Psoas muscle (tissue), 8 donors: ENCODE measurements at places on chromosomes 4 and X. TPM values are rescaled to one million over a fixed set of nuclear protein-coding genes. Genes with fewer than 3 reads are reported as not detected.

The ARHGEF9 gene
- 3.8 TPM for total RNA-seq

The IGSF1 gene
- total RNA-seq = 0.06 TPM

The TCEAL2 gene
- not detected for total RNA-seq

The GIMD1 gene
- not detected for total RNA-seq

The MCF2 gene
- total RNA-seq = not detected

DNA sequence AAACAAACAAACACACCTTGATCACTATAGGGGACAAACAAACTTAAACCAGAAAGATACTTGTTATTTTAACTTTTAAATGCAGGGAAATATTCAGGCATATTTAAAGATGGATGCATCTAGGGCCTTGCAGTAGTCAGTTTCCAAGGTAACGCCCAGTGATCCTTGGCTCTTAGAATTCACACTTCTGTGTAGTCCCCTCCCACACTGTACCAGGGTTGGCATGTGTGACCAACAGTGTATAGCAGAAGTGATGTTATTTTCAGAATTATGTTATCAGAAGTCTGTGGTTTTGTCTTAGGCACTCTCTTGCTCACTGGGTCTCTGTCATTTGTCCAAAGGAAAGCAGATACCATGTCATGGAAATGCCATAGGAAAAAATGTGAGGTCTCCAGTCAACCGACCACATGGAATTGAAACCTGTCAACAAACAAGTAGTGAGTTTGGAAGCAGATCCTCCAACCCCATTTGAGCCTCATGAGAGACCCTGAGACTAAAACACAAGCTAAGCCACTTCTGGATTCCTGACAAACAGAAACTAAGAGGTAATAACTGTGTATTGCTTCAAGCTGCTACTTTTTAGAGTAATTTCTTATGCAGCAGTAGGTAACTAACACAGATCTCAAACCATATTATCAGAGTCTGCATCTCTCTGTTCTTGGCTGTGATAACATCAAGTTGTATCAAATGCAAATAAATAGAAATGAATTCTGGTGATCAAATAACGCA lies 670.3 kb downstream of the KCTD8 start:
- H3K27ac ChIP-seq = no peak overlapping the region
- no peak for DNase-seq
- no peak overlapping the region for H3K4me3 ChIP-seq
- no peaks in the 10 kb centered on the region for H3K27me3 ChIP-seq
- H3K36me3 ChIP-seq = no peaks in the 10 kb centered on the region
- no peaks in the 10 kb centered on the region for H3K4me1 ChIP-seq

GRCh38 chr4:89469516-89469915 lies 161.9 kb upstream of the GPRIN3 start:
- H3K36me3 ChIP-seq = no peaks in the 10 kb centered on the region
- H3K4me3 ChIP-seq = no peak overlapping the region
- H3K4me1 ChIP-seq = no peaks in the 10 kb centered on the region
- no peaks in the 10 kb centered on the region for H3K27me3 ChIP-seq

DNA sequence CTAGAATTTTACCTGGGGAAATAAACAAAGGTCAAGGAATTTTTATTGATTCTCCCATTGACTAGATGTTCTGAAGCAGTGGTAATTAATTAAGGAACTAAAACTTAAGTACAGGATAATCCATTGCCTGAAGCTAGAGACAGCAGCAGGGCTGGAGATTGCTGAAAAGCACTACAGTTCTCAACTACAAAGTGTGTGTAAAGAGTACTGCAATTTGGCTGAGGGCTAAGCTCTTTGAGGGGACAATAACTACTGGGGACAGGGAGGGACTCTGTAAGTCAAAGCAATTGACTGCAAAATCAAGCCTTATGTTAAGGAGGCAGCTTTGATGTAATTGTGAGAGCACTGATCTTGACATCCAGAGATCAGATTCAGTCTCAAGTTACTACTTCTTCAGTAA lies 260.4 kb downstream of the GALNTL6 start:
- no peak overlapping the region for H3K4me3 ChIP-seq
- no peaks in the 10 kb centered on the region for H3K36me3 ChIP-seq
- no peak for DNase-seq
- no peaks in the 10 kb centered on the region for H3K4me1 ChIP-seq
- no peaks in the 10 kb centered on the region for H3K27me3 ChIP-seq
- no peak overlapping the region for H3K27ac ChIP-seq

DNA sequence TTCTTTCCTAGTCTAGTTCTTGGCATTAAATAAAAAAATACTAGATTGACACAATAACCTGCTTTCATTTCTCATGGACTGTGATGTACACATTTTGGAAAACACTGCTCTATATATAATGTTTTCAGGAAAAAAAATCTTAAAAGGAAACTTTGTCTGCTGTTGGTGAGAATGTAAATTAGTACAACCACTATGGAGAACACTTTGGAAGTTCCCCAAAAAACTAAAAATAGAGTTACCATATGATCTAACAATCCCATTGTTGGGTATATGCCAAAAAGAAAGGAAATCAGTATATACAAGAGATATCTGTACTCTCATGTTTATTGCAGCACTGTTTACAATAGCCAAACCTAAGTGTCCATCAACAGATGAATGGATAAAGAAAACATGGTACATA lies 202.3 kb downstream of the PPP3CA start:
- no peaks in the 10 kb centered on the region for H3K36me3 ChIP-seq
- peaks cover 16% of the 10 kb centered on the region for H3K4me1 ChIP-seq
- H3K27me3 ChIP-seq = no peaks in the 10 kb centered on the region
- H3K4me3 ChIP-seq = no peak overlapping the region
- no peak overlapping the region for H3K27ac ChIP-seq

GRCh38 chr4:23978002-23978401 lies 88.2 kb upstream of the PPARGC1A start:
- no peak for DNase-seq
- no peaks in the 10 kb centered on the region for H3K4me1 ChIP-seq
